NCI-H2029 treated with DMSO at 0.1 percent for 48 hours (cell line): ENCODE measurements at places on chromosomes 6 and 20.

- DNase-seq: no peak
Measured at GRCh38 chr6:117018771-117019170, 141.7 kb downstream of the RFX6 start.

- no peak for DNase-seq
Measured at GRCh38 chr6:15076565-15076964, 169.3 kb upstream of the JARID2 start.

GRCh38 chr20:1900321-1900801 is 5.2 kb downstream of the SIRPA start:
- no peak for DNase-seq

- no peak for DNase-seq
Measured at GRCh38 chr20:34983995-34984735, 28.5 kb downstream of the MYH7B start.

DNA sequence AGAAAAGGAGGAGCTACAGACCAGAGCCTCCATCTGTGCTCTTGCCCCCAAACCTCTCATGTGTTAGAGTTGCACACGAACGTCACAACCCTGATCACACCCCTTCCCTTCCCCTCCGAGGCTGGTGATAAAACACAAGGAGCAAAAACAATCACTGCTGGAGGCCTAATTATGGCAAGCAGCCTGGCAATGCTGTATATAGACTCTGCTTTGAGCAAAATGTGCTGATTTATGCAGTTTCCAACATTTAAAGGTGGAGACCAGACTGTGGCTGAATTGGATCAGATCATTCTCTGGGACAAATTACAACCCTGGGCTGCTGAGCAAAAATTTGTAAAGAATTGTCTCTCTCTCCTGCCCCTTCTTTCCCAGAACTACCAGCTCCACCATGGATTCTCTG is 64.6 kb upstream of the SRSF6 start:
- no peak for DNase-seq

DNA sequence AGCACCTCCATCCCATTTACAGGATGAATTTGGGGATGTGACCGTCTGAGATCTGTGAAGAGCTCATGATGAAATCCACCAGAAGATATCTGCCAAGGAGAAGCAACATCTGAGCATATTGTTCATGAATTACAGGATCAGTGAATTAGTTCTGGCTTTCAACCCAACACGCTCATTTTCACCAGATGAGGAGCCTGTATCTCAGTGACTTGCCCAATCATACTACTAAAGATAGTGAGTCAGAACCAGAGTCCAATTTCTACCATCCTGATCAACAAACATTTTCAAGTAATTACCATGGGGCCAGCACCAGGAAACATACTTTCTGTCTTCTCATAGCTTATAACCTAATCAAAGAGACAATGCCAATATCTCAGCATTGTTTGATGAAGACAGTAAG is 116.6 kb downstream of the ZDHHC14 start:
- no peak for DNase-seq
